ENCODE measurements at places on chromosomes 7 and 10. TPM values are rescaled to one million over a fixed set of nuclear protein-coding genes. Genes with fewer than 3 reads are reported as not detected.

GIMAP6 gene
- polyA plus RNA-seq, result 10.2 TPM

NUDT1 gene
- polyA plus RNA-seq, result 30.0 TPM

RHOBTB1 gene
- 6.0 TPM for polyA plus RNA-seq

TAC1 gene
- polyA plus RNA-seq, result 2.9 TPM

CEP41 gene
- 2.8 TPM for polyA plus RNA-seq

PHKG1 gene
- 0.60 TPM for polyA plus RNA-seq

GRM8 gene
- polyA plus RNA-seq, result not detected

ACBD7 gene
- polyA plus RNA-seq, result not detected

CAV1 gene
- polyA plus RNA-seq, result 18.6 TPM

ZRANB1 gene
- polyA plus RNA-seq, result 9.6 TPM

PON1 gene
- polyA plus RNA-seq, result not detected

MACC1 gene
- 1.4 TPM for polyA plus RNA-seq

GJD4 gene
- not detected for polyA plus RNA-seq

TSPAN15 gene
- polyA plus RNA-seq, result 43.0 TPM

TAF6 gene
- 18.7 TPM for polyA plus RNA-seq

TCF7L2 gene
- polyA plus RNA-seq, result 30.0 TPM

LIPK gene
- polyA plus RNA-seq, result not detected

VPS26A gene
- 73.1 TPM for polyA plus RNA-seq

ZNF248 gene
- polyA plus RNA-seq, result 2.3 TPM

NXPH1 gene
- not detected for polyA plus RNA-seq

ANKRD7 gene
- polyA plus RNA-seq, result not detected

HMX2 gene
- 0.36 TPM for polyA plus RNA-seq

OPN1SW gene
- not detected for polyA plus RNA-seq

SEMA3D gene
- polyA plus RNA-seq, result 0.60 TPM

PDLIM1 gene
- polyA plus RNA-seq, result 488 TPM

PCGF6 gene
- polyA plus RNA-seq, result 5.8 TPM

Measured in sigmoid colon (tissue), 7 donors.